Stimulated activated CD8-positive, alpha-beta memory T cell treated with anti-CD3 and anti-CD28 coated beads, Interleukin-4, amount 100 ng/mL, for 4 hours (primary cell): ENCODE measurements at places on chromosomes 1 and 21.

DNA sequence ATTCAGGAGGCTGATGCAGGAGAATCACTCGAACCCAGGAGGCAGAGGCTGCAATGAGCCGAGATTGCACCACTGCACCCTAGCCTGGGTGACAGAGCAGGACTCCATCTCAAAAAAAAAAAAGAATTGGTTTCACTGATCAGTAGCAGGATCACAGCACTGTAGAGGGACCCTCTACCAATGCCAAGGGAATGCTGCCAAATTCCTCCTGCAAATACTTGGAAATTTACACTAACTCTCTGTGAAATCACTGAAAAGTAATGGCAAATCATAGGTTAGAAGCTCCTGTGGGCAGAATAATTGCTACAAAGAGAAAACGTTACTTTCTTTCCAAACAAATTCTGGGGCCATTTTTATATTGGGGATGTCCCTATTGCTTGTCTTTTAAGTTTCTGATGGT is 6.7 kb upstream of the GPR25 start:
- DNase-seq, result no peak

GRCh38 chr1:147080006-147080661 is 92.1 kb downstream of the PRKAB2 start:
- DNase-seq, result no peak

DNA sequence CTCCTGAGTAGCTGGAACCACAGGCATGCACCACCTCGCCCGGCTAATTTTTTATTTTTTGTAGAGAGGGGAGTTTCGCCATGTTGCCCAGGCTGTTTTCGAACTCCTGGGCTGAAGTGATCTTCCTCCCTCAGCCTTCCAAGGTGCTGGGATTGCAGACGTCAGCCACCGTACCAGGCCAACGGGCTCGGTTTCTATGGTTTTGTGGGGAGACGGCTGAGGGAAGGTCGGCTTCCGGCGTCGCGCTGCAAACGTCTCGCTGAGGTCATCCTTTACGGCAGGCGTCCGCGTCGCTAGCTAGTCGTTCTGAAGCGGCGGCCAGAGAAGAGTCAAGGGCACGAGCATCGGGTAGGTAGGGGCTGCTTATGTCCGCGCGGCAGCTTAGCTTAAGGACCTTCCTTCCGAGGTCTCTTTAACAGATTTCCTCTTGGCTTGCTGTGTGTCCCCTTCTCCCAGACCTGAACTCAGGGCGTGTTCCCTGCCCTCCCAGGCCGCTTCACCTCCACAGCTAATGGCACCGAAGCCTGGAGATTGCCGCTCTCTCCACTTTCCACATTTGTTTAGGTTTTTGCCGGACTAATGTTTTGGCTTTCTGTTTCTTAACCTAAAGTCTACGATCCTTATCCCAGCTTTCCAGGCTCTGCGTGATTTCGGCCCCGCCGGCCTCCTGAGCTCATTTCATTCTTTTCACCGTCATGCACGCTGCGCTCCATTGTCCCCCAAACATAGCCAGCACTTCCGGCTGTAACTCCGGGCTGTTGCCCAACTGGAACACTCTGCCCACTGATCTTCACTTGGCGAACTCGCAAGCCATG is at the start of gene NDUFS5:
NDUFS5 (plus strand) TSS at position 300 of the 815 bp plus-strand sequence. CDS start 2,375 bp downstream, outside the sequence.
- peak; percentile 52 for DNase-seq

- DNase-seq, result no peak
These were observed 17.7 kb downstream of the LURAP1 start for GRCh38 chr1:46220808-46221207.

- no peak for DNase-seq
These were observed at the start of gene MTARC1 for GRCh38 chr1:220786337-220787068. Gene MTARC1, plus strand, starts transcription at chr1:220786913. Its CDS starts 32 bp downstream, at chr1:220786945.

DNA sequence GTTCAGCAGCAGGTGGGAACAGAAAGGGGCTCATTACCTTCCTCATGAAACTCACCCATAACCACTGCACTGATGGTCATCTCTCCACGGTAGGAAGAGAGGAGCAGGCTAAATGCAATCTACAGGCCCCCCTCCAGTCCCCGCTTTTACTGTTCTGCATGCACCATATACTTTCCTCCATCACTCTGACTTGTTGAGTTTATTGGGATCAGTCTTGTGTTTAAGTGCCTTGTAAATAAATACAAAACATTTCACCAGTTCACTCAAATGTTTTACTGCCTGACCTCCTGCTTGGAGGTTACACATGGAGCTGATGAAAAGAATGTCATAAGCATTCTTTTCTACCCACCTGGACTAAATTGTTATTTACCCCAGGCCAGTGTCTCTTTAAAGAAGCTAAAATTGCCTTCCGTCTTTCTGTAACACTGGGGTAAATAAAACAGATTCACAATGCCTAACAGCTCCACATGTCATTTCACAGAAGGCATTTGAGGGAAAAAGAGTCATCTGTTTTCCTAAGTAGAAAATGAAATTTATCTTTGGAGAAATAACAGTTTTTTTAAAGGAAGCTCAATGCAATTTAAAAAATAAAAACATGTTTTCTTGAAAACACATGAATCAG is 30.7 kb downstream of the PTPN14 start:
- DNase-seq, result no peak

DNA sequence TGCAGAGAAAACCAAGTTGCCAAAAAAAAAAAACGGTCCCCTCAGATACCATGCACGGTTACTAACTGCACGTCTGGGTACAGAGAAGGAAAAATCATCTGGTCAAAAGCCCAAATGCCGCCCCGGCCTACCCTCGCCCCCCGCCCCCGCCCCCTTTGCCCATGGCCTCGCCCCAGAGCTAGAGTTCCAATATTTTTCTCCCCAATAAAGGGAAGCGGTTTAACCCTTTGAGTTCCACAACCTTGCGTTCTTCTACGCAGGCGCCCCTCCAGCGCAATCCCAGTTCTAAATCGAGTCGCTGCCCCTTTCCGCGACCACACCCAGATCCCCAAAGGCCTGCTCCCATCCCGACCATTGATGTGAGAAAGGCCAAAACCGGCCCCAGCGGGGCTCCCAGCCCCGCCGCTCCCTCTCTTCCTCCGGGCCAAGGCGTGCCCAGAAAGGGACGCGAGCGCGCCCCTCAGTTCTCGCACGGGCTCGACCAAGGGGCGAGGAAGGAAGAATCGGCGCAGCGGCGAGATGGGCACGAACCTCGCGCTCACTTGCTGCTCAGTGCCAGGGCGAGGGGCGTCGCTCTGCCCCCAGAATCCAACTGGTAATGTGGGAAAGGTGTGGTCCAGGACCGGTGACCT is 797 bp downstream of the WDR47 start:
- DNase-seq, result no peak

DNA sequence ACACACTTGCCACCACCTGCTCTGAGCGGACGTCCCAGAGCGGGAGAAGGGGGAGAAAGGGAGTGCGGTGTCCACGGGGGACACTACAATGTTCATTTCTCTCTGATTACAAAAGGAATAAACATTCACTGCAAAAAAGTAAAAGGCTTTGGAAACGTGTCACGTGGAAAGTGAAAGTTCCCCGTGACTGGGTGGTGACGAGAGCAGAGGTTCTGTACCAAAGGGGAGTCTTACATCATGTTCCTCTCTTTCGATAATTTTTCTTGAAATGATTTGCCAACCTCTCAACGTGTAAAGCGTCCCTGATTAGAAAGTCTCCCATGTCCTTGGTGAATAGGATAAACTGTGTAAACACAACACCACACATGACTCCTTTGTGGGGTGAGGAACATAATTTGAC is 22.0 kb upstream of the PRDM15 start:
- DNase-seq, result no peak

DNA sequence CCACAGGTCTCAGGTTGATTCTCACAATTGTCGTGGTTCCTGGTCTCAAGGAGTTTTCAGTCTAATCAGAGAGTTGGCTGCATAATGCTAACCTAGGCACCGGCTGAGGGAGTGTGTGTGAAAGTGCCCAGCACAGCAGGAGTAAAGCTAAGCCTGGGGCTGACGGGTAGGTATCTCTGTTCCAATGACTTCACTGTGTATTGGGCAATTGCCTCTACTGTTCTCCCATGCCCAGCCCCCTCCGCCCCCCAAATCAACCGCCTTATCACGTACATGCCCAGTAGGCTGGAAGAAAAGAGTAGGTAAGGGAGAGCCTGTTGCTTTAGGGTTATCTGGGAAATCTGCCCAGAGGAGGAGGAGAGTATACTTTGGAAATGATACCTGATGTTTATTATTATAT is 54.7 kb downstream of the MRPS6 start:
- DNase-seq, result no peak

DNA sequence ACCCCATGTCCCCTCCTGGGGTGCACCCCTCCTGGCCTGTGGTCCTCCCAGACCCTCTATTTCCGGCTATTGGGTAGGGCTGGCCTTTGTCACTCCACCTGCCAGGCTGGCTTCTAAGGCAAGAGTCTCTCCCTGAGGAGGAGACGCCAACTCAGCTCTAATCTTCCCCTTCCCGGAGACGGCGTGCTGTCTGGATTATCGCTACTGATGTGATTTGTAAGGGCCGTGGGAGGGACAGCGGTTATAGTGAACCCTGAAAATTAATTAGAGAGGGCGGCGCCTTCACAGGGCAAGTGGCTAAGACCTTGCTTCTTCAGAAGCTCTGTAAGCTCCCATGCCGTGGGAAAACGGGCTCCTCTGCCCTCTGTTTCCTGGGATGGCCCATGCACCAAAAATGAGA is 207.0 kb upstream of the VAMP3 start:
- no peak for DNase-seq

- no peak for DNase-seq
These were observed 45.2 kb upstream of the PSEN2 start for GRCh38 chr1:226825037-226825745.

GRCh38 chr1:221336126-221336525 is 405.8 kb downstream of the DUSP10 start:
- no peak for DNase-seq

DNA sequence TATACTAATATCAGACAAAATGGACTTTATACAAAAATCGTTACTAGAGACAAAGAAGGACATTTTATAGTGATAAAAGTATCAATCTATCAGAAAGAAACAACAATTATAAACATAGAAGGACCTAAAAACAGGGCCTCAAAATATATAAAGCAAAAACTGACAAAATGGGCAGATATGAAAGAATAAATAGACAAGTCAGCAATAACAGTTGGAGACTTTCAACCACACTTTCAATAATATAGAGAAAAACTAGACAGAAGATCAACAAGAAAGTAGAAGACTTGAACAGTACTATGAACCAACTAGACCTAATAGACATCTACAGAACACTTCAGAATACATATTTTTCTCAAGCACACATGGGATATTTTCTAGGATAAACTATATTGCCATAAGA is 52.4 kb downstream of the MIS18A start:
- DNase-seq, result no peak

DNA sequence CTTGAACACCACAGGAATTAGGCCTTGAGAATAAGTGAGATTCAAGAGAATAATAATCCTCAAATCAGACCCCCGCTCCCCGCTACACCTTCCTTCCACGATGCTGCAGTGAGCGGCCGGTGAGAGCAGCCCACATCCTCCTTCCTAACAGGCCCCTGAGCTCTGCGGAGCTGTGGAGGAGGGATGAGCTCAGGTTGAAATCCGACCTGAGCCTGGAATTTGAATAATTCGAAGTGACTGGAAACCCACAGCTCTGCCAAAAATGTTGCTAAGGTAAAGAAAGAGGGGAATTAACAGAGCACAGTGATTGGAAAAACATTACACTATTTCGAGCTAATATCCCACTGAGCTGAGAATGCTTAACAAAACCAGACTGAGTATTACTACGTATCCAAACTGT is 90.0 kb downstream of the URB2 start:
- no peak for DNase-seq

- no peak for DNase-seq
These were observed 96.0 kb upstream of the COL6A1 start for GRCh38 chr21:45885597-45885929.

DNA sequence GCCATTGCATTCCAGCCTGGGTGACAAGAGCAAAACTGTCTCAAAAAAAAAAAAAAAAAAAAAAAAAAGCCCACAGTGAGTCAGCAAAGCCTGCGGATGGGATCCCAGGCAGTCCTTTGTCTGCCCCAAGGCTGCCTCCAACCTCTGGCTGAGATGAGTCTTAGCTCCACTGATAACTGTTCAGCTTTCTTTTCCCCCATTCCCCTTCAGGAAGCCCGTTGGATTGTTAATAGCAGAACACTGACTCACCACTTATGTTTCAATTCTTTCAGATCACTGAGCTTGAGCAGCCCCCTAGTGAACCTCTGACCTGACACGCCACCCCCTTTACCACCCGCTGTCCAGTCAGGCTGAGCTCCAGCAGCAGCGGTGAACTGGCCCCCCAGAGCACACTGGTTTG is 57.5 kb downstream of the ERG start:
- no peak for DNase-seq

GRCh38 chr1:156119503-156120209 is 5.1 kb downstream of the LMNA start:
- DNase-seq, result no peak

- DNase-seq, result no peak
These were observed 66.7 kb downstream of the XCL1 start for GRCh38 chr1:168643152-168643551.

- DNase-seq, result no peak
These were observed 275.2 kb downstream of the GRIK1 start for GRCh38 chr21:29664615-29665014.

DNA sequence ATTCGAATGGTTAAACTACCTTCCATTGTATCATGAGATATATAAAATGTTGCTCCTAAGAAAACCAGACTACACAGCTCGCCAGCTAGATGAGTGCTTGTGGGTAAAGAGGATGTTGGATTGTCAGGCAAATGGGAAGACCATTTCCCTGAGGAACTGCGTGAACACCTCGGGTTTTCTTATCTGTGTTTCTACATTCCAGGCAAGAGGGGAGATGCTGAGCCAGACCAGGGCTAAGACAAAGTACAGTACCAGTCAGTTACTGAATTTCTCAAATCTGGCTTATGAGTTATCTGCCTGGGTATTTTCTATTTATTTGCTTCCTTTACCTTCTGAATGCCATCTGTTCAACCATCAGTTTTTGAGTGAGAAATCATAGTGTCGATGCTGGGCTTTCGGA is 170.8 kb downstream of the PLA2G4A start:
- no peak for DNase-seq

DNA sequence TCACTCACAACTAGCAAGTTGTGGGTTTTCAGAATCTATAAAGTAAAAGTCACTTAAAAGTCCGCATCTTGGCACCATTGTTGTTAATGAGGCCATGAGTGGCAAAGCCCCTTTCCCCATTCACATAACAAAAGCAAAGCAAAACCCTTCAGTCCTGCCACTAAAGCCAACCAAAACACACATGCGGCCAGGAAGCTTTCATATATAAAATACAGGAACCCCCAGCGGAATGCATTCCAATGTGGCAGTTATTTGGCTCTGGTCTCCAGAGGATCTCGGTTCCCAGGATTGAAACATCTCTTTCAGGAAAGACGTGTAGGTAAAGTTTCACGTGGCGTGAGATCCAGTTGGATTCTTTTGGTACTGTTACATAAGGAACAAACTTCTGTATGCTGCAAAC is 2.5 kb upstream of the LBR start:
- no peak for DNase-seq

DNA sequence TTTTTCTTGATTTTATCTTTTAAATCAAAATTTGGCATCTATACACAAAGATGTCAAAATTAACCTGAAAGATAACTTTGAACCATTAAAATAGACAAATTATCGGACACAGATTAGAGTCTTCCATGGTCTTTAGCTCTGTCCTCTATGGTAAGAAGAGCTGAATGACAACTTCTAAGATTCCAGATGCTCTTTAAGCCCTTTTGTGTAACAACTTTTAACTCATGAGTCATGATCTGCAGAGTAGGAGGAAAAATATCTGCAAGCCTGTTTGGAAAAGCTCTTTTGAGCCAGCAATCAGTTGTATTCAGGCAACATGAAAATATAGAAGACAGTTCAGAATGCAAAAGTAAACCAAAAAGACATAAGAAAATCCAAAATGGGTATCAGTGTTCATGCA is 37.8 kb downstream of the TTC13 start:
- no peak for DNase-seq
